Cortex of kidney (tissue), 1 donor: ENCODE measurements at places on chromosomes 7 and 10.

- DNase-seq, result no peak
These were observed 357.6 kb downstream of the DPP6 start for GRCh38 chr7:154409703-154410311.

DNA sequence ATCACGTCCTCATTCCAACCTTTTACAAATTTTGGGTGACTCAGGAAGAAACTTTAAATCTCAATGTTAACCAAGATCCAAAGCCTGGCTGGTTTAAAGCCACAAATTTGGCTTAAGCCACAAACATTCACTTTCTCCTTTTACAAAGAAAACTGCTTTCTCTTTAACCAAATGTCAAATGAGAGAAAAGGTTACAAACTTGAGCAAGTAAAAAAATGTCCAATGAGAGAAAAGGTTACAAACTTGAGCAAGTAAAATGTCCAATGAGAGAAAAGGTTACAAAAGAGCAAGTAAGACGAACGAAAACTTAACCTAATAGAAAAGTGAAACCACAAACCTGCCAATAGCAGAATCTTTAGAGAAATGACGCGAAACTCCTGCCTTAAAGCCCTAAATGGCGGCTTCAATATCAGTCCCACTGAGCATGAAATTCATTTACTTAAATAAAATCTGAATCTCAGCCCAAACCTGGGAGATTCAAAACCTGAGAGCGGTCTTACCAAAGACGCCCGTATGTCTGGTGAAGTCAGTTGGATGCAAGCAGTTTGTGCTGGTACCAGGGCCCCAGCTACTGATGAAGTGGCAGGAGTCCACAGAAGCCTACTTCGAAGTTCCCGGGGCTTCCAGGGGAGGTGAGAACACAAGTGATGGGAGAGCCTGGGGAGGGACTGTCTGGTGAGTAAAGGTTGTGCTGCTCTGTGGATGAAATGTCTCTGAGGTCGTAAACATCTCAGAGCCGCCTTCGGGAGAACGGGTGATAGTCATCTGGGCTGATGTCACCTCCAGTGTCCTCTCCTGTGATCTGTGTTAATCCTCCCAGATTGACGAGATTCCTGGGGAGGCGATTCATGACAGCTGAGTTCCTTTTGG lies 74.6 kb downstream of the PAXIP1 start:
- DNase-seq, result no peak

GRCh38 chr10:124721330-124722045 lies 22.7 kb downstream of the FAM53B start:
- DNase-seq, result no peak

GRCh38 chr7:73921623-73922528 lies 60.9 kb downstream of the TMEM270 start:
- no peak for DNase-seq

DNA sequence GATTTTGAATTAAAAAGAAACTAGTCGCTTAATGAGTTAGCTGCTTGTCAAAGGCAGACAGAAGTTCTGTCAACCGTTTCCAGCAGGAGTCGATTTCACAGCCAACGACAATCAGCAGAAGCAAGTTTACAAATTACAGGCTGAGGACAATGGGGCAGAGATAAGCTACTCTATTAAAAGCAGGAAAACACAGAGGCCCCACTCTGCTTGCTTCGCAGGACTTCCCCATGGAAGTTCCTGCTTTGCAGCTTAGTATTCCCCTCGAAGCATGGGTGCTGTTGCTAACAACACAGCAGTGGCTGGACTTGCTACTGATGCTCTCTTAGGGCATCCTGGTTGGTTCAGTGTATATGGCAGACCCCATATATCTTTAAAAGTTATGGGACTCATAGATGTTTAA lies 50.8 kb upstream of the KLF6 start:
- no peak for DNase-seq

DNA sequence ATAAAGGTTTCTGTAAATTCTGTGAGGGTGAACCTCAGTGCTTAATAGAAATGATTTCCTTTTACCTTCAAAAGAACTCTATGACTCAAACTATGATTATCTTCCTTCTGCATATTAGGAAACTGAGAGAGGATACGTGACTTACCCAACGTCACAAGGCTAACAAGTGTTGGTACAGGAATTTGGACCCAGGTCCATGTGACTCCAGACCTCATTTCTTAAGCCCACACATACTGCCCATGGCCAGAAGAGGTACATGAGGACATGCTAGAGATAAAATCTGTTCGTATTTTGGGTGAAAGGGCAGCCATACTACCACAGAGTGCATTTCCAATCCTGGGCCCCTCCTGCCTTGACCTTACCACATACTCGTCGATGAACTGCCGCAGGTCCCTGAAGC lies 61.5 kb upstream of the TM9SF3 start:
- DNase-seq, result no peak

GRCh38 chr7:28346676-28347363 lies 65.5 kb upstream of the CREB5 start:
- no peak for DNase-seq

DNA sequence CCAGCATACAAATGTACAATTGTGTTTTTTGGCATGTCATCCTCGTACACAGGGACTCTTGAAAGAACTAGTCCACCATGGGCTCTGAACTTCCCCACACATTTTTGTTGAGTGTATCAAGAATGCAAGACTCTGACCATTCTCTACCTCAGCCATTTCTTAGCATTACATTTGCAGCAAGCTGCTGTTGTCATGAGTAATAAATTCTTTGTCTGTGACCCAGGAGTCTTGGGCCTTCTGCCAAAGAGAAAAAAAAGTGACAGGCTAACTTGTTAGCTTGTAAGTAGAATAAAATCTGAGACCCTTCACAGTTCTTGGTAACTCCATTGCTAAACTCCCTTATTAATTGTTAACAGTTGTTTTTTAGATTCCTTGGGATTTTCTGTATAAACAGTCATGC lies 542.3 kb upstream of the MBL2 start:
- no peak for DNase-seq

GRCh38 chr10:72746426-72747363 lies 54.8 kb downstream of the MCU start:
- no peak for DNase-seq

DNA sequence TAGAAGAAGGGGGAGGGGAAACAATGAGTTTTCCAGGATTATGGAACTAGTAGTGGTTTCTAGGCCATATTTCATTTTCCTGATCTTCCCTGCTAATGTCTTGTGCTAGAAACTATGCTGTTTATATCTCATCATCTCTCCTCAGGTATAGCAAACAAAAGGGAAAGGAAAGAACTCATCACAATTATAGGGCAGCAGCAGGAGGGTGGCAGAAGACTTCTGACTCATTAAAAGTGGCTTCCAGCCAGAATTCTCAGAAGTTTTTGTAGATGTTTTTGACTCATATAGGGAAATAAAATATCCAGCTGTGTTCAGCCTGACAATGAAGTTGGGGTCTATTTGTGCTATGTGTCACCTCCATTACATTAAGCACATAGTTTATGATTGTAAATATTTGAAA lies 6.5 kb downstream of the AHR start:
- DNase-seq, result no peak

DNA sequence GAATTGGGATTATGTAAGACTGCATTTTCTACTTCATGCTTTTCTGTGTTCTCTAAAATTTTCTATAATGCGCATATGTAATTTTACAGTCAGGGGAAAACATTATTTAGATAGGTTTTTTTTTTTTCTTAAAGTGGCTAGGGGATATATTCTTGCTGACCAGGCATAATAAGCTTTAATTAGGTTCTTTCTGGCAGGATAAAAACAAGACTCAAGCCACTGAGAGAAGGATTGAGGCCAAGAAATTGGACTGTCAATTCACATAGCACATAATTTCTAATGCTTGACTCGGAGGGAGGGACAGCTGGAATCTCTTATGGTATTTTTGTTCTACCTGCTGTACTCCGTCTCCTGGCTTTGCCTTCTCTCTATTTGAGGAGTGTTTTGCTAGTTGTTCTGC lies 119.8 kb upstream of the NPVF start:
- DNase-seq, result no peak

DNA sequence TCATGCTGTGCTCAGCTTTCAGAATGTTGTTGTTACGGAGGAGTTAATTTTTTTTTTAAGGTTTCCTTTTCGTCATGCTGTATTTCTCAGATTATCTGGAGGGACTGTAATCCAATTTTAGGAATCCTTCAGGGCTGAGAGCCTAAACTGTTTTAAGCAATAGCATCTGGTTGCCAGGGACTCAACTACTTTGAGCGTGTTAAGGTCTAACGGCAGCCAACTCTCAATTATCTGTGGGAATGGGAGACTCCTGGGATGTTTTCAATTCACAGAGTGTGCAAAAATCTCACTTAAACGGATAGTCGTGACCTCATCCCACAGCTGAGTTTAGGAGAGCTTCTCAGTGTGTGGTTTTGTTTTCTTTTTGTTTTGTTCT lies 291.7 kb downstream of the AUTS2 start:
- DNase-seq, result no peak

- no peak for DNase-seq
These were observed 447.0 kb downstream of the GRID1 start for GRCh38 chr10:85919491-85920021.

DNA sequence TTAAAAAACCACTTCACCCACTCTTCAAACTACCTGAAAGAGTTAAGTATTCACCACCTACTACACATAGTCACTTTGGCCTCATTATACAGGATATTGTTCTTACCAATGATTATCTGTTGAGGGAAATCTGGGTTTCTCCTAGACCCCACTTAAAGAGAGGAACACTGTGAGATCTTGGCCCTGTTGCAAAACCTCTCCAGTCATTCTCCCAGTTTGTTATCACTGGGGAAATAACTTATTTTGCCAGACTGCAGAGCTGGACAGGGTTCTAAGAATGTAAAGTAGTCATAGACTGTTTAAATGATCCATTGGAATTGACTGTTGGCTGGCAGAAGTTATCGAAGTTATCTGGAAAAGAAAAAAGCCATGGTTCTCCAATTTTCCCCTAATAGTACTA lies 143.8 kb downstream of the HGF start:
- DNase-seq, result no peak

DNA sequence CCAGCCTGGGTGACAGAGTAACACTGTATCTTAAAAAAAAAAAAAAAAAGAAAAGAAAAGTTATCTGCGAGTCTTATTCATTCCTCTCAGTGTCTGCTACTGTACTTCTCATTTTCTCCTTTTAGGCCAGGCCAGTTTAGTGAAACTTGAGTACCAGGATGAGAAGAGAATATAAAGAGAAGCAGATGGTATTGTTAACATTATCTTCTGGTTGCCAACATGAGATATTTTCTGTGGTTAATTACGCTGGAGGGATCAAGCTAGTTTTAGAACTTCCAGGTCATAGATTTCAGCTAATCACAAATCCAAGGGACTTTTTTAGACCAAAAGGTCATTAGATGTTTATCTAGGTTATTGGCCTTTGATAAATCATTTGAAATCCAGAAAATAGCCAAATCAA lies 252.6 kb upstream of the SMIM30 start:
- DNase-seq, result no peak

DNA sequence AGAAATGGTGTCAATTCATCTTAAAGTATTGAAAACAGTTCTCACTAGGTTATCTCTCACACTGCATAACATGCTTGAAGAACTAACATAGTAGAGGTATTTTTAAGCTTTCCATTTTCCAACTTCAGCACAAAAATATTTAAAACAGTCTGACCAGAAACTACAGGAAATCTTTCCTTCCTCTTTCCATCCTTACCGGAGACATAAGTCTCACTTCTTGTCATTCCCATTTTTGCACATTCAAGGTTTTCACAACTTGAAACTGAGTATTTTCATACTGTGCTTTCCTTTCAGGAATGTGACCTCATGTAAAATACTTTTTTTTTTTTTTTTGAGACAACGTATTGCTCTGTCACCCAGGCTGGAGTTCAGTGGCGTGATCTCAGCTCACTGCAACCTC lies 45.2 kb downstream of the ARHGAP12 start:
- DNase-seq, result no peak

- DNase-seq, result no peak
These were observed 1115.7 kb upstream of the C7orf33 start for GRCh38 chr7:147474862-147475261.

GRCh38 chr7:98826811-98827231 lies 43.0 kb downstream of the TMEM130 start:
- DNase-seq, result no peak

DNA sequence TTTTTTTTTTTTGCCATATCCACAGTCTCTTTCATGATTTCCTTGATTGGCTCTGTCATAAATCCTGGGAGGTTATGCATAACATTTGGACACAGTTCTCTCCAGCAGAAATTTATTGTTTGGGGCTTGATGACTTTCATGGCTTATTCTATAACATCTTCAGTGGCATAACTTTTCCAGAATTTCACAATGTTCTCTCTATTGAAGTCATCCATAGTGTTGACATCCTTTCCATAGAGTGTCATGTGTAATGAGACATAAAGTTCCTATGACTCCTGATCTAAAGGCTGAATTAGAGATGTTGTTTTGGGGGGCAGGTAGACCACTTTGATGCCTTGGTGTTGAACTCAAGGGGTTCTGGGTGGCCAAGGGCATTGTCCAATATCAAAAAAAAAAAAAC lies 36.7 kb upstream of the STK17A start:
- DNase-seq, result no peak

DNA sequence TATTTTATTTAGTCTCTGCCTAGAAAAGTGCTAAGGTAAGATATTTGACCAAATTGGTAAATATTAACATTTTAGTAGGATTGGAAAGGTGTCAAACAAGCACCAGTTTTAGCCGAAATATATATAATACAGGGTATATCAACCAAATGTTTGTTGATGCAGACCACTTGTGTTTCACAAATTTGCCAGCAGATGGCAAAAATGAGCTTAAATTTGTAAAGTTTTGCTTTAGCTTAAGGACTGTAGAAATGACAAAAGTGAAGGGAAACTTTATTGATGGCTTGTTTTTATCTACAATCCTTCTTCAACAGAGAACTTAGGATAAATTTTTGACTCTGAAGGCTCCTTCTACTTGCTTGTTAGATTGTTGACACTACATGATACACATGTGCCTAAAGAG lies 4.8 kb upstream of the POLR1F start:
- no peak for DNase-seq

DNA sequence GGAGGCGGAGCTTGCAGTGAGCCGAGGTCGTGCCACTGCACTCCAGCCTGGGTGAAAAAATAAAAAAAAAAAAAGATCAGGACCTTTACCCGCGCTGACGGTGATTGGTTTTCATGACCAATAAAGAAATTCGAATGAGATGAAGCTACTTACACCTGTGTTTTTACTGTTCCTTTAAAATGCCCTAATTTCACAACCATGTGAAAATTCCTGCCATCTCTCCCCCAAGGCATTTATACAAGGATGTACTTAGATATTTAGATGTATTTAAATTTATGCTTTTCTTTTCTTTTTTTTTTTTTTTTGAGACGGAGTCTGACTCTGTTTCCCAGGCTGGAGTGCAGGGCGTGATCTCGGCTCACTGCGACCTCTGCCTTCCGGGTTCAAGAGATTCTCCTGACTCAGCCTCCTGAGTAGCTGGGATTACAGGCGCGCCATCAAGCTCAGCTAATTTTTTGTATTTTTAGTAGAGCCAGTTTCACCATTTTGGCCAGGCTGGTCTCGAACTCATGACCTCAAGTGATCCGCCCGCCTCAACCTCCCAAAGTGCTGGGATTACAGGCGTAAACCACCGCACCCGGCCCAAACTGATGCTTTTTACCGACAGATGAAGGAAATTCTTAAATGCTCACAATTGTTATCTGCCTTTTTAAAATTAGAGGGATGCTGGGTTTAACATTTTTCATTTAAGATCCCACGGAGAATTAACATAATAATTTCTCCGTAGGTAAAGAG lies 3.1 kb upstream of the PHYH start:
- no peak for DNase-seq
